ENCODE measurements at places on chromosomes 11 and 22. TPM values are rescaled to one million over a fixed set of nuclear protein-coding genes. Genes with fewer than 3 reads are reported as not detected.

- no peak for ATAC-seq
Observed at GRCh38 chr11:73402834-73403185, 26.6 kb downstream of the RELT start.

DNA sequence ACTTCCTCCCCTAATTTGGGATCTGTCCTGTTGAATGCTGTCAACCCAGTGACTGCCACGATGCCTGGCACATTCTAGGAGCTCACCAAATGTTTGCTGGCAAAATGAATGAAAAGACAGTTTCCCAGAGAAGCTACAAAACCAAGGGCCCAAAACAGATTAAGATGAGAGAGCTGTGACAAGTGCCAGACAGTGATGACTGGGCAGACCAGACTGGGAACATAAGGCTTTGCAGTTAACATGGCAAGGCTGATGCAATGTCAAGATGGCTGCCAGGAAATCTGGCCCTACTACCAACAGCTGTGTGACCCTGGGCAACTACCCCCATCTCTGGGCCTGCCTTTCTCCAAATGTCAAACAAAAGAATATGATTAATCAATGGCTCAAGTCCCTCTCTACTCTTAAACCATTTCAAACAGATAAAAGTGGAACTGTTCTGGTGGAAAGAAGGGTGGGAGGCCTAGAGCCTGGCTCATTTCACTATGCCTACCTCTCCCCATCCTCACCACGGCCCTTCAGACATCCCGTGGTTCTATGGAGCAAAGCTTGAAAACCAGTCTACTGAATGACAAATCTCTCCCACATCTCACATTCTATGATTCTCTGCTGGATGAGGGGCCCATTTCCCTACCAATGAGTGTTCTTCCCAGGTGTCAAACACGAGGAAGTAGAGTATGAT, 12.8 kb downstream of the AP1B1 start:
- no peak for ATAC-seq

DNA sequence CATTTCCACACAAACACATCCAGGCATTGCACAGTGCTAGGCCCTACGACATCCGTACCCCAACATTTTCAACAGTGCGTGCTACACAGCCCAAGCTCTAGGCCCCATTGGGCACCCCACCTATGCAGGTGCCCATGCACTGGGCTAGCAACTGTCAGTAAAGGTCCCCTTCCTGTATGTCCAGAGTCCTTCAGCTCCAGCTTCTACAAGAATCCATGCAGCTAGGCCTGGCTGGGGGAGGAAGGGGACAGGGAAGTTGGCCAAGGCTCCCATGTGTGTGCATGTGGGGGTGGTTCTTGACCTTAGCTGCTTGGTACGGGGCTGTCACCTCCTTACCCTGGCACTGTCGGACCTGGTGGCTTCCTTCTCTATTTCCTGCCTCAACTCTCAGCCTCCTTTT, 1.3 kb downstream of the B3GAT1 start:
- ATAC-seq: no peak

DNA sequence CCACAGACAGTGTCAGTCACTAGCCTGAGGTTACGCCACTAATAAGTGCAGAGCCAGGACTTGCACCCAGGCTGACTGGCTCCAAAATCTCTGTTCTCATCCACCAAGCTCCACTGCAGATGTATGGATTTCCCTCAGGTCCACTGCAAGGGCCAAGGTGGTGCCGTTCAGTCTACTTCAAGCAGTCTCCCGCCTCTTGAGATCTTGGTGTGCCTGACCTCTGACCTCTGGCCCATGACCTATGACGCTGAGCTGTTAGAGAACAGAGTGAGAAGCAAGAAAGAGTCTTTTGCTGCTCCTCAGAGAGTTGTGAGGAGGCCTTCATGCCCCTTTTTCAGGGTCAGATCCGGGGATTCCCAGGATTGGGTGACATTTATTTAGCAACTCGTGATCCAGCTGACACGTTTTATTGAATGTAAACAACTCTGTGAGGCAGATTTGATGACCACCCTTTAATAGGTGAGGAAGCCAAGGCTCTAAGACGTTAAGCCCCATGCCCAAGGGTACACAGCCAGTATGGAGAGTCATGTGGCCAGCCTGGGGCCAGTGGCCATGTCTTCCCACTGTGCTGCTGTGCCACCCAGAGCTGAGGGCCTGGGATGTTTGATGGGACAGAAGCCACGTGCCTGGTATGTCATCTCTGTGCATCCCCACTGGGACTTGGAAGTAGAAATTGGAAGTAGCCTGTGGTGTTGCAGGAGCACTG, 25.2 kb downstream of the DCPS start:
- no peak for ATAC-seq

DNA sequence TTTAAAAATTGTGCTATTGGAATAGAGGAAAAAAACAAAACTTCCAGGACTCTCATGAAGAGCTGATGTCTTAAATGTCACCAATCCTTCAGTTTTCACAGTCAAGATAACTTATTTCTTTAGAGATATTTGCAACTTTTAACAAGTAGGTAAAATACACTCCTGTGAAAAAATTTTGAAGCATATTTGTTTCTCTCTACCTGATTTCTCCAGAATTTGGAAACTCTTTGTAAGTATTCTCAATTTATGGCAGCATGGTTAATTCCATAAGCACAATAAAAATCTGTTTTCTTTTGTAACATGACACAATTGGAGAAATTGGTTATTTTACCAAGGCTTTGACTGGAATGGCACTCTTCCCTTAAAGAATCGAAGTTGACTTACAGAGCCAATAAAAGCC, 4.1 kb downstream of the CASP4 start:
- ATAC-seq: no peak

- ATAC-seq: no peak
Observed at GRCh38 chr11:77027275-77027674, 6.9 kb upstream of the B3GNT6 start.

DNA sequence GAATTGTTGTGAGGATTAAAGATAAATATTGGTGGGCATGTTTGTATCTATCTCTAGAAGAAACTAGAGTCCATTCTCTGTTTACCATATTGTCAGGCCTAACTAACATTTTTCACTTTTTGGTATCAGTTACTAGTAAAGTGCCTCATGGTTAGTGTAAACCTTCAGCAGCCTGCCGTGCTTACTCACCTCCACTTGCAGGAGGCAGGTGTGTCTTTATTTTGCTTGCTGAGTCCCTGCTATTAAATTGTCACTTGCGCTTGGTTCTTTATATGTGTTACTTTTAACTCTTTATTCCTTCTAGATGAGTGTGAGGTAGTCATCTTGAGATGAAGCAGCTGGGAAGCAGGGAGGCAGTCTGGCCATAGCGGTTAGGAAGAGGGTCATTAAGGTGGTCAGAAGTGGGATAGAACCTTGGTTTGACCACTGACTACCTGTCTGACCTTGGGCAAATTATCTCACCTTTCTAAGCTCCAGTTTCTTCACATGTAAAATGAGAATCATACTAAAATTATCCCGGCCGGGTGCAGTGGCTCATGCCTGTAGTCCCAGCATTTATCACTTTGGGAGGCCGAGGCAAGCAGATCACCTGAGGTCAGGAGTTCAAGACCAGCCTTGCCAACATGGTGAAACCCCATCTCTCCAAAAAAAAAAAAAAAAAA, 21.2 kb downstream of the PPP6R3 start:
- no peak for ATAC-seq

DNA sequence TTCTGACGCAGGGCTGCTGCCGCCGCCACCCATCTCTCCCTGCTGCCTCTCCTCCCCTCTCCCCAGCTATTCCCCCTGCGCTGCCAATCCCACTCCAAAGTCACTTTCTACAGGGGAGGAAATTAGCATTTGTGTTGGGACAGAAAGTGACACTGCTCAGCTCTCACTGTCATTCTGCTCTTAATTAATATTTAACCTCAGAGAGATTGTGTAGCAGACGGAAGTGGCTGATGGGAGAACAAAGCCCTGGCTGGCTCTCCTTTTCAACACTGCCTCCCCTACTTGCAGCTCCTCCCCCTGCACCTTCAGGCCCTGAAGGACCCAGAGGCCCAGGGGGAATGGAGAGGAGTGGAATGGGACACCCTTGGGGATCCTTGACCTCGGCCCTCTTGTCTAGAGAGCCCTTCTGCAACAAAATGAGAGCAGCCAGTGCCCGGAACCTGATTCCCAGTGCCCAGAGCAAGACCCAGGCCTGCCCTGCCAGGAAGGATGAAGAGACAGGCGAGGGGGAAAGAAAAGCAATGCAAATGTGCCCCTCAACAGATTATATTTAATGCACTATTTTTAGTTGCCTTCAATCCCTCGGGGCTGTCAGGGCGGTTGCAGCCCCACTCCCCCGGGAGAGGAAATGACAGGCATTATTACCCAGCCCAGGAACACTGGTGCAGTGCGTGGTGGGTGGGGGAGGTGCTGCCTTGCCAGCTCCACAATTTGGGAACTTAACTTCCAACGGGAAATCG, 14.6 kb upstream of the NRGN start:
- ATAC-seq: no peak

DNA sequence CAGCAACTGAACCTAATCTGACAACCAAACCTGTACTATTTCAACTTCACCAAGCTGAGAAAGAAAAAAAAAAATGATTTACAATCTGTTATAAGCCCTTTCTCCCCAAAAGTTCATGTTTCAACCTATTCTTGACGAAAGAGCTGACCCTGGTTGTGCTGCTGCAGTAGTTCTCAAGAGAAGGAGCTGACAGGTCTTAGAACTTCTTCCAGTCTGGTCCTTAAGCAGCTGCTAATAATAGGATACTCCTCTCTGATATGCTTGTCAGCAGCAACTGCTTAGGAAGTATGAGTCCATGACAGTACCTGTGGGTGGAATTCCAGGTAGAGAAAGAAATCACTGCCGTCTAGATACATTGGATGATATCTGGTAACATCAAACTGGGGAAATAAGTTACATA, 735.1 kb upstream of the CCDC90B start:
- no peak for ATAC-seq

- ATAC-seq: no peak
Observed at GRCh38 chr22:39645532-39645931, 75.0 kb downstream of the CACNA1I start.

GRCh38 chr22:32753591-32753990, 47.9 kb upstream of the TIMP3 start:
- no peak for ATAC-seq

UCP2 gene
- total RNA-seq: 5.8 TPM

PANX3 gene
- total RNA-seq: not detected

NLRP14 gene
- not detected for total RNA-seq

ATXN10 gene
- 82.2 TPM for total RNA-seq

SLC16A8 gene
- total RNA-seq: not detected

HPS4 gene
- 21.9 TPM for total RNA-seq
